CD4-positive, alpha-beta T cell treated with Interleukin-1 beta for 1 hour (primary cell): ENCODE measurements at places on chromosomes 5 and 9.

DNA sequence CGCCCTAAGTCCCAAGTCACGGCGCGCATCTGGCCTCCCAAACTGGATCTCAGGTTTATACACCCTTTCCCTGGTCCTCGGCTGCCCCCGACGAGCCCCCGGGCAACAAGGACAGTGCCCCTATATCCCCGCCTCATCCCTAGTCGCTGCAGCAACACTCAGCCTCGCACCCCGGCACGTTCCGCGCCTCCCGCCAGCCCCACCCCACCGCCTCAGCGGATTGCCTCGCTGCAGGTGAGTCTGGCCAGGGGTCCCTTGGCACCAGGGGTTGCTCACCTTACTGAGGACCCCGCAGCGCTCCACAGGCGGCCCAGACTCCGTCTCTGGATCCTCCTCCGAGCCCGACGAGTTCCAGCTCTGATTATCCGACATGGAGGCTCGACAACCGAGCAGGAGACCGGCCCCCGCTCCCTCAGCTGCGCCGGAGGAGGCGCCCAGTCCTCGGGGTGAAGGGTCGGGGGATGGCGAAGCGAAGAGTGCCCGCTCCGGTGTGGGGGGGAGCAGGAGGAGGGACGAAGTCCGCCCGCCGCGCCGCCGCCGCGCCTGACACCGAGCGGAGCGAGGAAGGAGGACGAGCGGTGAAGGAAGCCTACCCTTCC, 494 bp downstream of the CERT1 start:
- peak; percentile 51 for DNase-seq

- no peak for DNase-seq
These were observed 20.3 kb upstream of the TMEM174 start for GRCh38 chr5:73152411-73153388.

- DNase-seq = no peak
These were observed 46.2 kb downstream of the IARS1 start for GRCh38 chr9:92247296-92247695.

DNA sequence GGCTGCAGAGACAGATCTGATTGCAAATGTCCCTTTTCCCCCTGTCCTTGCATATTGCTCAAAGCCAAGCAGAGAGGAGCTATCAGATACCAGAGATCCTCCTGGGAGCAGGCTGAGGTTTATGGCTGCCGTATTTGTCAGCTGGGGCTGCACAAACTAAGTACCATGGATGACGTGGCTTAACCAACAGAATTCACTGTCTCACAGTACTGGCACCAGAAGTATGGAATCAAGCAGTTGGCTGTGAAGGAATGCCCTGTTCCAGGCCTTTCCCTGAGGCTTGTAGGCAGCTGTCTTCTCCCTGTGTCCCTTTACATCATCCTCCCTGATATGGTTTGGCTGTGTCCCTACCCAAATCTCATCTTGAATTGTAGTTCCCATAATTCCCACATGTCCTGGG, 2.6 kb downstream of the CFAP90 start:
- no peak for DNase-seq

- DNase-seq = no peak
These were observed 15.6 kb upstream of the TMEM38B start for GRCh38 chr9:105678781-105679180.
